ENCODE measurements at places on chromosomes 7 and 10.

GRCh38 chr10:102596506-102596971, 47.7 kb upstream of the TRIM8 start:
- DNase-seq, result peak; percentile 28

DNA sequence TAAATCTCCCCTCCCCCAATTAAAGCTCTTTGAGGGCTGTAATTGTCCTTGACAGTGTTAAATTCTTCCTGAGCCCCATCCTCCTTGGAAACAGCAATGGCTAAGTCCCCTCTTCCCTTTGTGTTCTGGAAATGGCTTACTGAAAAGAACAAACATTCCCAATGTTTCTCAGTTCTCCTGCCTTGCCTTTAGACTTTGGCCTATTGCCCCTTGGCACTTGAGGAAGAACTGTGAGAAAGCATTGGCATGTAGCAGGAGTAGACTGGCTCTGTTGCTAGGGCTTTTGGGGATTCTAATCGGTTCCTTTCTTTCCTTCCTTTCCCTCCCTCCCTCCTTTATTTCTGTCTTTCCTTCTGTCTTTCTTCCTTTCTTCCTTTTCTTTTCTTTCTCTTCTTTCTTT, 463.3 kb upstream of the PODXL start:
- DNase-seq, result no peak

GRCh38 chr10:51783941-51784340, 84.5 kb upstream of the CSTF2T start:
- no peak for DNase-seq

DNA sequence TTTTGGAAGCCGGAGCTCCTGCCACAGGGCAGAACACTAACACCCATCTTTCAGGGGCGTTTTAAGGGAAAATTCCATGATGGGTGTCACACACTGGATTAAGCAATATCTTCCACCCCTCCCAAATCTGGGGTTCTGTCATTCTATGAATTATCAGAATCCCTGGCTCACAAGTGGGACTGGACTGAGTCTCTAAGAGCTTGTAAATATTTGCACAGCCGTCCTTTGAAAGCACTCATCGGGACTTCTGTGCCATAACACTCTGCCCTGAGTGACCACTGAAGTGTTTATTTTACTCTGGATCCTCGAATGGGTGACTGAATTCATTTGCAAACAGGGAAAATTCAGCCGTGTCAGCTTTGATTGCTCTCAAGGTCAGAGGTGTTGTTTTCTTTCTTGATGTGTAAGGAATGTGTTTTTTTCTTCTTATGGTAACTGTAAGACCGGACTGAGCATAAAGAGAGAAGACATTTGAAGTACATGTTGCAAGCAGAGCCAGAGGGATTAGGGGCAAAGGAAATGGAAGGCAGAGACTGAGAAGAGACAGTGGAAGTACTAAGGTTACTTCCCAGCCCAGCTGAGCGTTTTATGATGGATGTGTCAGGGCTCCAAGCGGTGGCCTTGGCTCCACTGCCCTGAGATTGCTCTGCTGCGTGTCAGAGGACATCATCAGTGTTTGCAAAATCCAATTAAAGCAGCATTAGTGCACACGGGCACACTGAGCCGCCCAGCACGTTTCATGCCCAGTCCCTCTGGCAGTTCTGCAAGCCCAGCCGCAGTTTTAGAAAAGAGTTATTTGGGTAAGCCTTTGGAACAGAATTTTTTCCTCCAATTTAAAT, 17.7 kb upstream of the GTPBP4 start:
- DNase-seq, result peak; percentile 61

- no peak for DNase-seq
Observed at GRCh38 chr7:29873644-29874294, 67.5 kb downstream of the WIPF3 start.

DNA sequence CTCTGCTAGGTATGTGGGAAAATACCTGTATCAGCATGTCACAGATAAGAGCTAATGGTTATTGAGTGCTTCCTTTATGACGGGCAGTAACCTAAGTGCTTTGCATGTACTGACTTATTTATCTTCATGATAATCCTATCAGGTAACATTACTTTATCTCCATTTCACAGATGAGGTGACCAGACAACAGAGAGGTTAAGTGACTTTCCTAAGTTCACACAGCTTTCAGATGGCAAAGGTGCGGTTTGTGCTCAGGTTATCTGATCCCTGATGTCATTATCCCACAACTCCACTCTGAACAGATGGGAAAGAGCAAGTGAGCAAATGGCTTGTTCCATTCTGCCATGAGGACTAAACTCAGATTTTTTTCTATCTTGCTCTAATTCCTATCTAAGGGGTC, 217.0 kb upstream of the PODXL start:
- DNase-seq, result no peak

DNA sequence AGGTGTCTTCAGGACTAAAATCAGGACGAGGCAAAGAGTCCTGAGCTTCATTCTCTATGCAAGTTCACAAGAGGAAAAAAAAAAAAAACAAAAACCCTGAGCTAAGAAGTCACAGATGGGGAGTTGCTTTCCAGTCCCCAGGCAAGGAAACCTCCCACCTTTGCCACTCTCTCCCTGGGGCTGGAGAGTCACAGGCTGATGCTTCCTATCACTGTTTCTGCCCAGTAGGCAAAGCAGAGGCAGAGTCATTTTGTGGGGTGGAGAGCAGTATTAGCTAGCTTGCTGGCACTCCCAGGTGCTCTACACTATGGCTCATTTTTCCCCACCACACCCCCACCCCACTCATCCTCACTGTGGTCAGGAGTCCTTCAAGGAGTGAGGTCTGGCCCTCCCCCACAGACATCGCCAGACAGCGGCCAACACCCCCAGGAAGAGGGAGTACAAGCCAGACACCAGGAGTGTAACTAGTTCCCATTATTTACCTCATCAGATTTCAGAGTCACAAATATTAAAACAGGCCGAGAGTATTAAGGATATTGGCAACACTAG, 34.6 kb upstream of the UNC5B start:
- DNase-seq, result no peak

DNA sequence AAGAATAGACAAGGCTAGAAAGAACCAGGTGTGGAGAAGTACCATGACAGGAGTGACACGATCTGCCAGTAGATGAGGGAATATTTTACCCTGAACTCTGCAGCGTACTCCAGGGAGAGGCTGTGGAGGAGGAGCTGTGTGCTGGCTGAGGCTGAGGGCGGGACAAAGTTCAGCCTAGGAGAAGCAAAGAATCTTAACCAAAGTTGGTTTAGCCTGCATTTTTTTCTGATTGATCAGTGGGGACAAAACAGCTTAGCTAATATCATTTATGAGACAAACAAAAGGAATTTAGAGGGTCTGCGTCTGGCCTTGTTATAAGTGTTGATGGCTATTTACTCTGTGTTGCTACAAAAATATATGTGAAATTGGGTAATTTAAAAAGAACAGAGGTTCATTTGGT, 5.2 kb upstream of the NPSR1 start:
- DNase-seq, result no peak

- no peak for DNase-seq
Observed at GRCh38 chr7:148291799-148292198, 298.8 kb upstream of the C7orf33 start.

GRCh38 chr10:128463991-128464760, 338.0 kb upstream of the MKI67 start:
- no peak for DNase-seq

DNA sequence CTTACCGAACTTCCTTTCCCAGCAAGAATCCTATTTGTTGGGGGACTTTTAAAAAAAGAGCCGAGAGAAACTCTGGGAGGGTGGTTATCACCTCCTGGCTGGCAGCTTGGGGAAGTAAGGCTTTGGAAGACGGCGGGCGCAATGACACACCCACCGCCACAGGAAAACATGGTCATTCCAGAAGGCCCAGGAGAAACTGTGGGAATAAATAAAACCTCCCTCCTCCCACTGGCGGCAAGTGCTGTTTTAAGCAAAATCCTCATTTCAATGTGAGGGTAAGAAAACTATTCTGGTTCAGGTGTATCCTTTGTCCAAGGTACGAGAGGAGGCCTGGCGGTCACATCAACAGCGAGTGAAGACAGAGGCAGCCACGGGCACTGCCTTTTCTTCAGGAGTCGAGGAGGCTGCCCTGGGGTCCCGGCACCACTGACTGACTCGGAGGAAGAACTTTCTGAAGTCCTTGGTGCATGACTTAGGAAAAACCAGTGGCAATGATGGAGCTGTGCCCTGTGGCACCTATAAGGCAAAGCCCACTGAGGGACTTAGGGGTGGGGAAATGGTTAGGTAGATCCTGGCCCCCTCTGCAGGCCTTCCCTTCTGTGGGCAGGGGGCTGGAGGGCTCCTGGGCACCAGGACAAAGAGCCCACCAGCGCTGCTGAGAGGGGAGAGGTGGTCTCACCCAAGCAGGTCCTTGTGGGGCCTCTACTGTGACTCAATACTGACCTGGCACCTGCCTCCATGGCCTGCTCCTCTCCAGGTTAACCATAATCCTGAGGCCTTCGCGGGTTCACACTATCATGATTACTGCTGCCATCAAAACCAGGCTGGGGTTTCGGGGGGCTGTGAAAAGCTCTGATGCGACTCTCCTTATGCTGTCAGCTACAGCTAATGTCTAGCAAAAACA, 21.4 kb downstream of the DNAJB12 start:
- DNase-seq, result no peak

DNA sequence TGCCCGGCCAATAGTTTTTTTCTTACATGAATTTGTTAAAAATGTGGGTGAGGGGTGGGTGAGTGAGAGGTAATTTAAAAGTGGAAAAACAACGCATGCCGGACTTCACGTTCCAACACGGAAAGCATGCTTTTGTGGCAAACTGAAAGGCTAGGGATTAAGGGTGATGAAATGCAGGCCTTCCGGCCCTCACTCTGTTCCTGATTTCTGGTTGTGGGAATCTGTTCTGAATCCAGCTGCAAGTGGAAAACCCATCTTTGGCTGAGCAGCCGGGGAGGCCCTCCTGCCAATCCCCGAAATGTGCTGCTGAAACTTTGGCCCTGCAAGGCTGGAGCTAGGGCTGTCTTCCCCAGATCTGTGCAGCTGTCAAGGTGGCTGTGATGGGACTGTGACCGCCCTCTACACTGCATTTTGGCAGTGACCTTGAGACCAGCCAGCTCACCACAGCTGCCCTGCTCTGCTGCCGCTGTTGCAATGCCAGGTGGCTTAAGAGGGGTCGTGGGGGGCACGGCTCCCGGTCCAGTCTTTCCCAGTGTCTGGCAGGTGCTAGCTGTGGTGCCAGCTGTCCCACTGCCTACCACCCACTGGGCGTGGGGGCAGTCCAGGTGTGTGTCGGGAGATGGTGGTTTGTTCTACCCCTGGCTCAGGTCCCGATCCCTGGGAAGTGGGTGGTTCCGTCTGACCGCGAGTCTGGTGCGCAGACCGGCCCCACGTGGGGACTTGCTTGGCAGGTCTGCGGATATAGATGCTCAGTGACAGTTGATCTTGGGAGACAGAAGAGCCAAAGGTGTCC, 39.0 kb downstream of the TET1 start:
- DNase-seq, result peak; percentile 43

DNA sequence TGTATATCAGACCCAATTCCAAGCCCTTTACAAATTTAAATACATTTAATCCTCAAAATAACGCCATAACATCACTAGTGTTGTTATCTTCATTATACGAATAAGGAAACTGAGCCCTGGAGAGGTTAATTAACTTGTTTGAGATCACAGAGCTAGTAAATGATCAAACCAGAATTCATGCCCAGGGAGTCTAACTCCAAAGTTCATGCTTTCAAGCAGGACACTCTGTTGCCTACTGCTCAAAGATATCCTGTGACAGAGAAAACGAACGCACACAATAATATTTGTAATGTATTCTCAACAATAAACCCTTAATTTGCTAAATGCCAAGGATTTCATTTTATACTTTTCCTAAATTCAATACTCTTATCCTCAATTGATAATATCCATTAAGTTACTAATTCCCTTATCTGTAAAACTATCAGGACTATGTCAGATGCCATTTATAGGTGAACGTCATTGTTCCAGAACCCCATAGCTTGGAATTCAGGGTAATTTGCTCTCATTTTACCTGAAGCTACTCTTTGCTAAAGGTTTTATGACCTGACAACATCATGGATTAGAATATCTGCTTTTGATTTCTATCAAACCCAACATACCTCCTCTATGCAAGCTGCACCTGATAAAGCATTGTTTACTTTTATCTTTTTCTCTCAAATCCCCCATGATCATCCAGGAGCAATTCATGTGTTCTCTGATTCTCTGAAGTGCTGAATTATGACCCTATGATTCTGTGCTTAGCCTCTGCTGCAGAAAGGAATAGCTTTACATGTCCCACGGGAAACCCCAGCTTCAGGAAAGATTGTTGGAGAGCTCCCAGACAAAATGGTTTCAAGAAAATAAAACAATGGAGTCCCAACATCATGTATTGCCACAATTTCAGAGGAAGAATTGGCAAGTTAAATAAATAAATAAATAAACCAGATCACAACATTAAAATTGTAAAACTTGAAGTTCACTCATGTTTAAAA, 150.2 kb upstream of the CDK1 start:
- DNase-seq, result no peak

DNA sequence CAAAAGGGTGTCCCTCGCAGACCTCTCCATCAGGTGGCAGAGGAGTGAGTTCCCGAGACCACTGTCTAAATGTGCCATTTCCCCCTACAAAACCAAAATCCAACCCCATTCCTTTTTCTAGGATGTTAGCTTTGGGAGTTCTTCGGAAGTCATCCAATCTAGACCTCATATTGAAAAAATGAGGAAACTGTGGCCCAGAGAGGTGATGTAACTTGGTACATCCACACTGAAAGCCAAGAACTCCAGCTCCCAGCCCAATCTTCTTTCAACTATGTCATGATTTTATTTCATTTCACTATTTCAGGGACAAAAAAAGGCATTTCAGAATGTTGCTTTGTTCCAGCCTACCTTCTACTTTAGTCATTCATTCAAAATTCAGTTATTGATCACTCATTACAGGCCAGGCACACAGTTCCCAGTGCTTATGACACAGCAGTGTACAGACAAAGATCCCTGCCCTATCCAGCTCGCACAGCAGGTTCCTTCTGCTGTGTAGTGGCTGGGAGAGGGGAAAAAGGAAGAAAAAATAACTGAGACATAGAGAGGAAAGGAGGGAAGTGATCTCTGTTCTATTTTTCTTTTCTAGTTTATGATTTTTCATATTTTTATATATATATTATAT, 35.8 kb downstream of the SCRN1 start:
- DNase-seq, result no peak

GRCh38 chr10:33986515-33986914, 652.0 kb upstream of the NRP1 start:
- no peak for DNase-seq

- DNase-seq, result no peak
Observed at GRCh38 chr7:102291056-102291915, 4.6 kb downstream of the SH2B2 start.

Data from NCI-H1092 (cell line).